ENCODE measurements at places on chromosomes 12 and 14. TPM values are rescaled to one million over a fixed set of nuclear protein-coding genes. Genes with fewer than 3 reads are reported as not detected.
A peak's percentile ranks its signal among the peaks of the same experiment; 100 is the strongest.

- no peak overlapping the region for H3K27ac ChIP-seq
- H3K4me1 ChIP-seq: no peaks in the 10 kb centered on the region
- no peaks in the 10 kb centered on the region for H3K36me3 ChIP-seq
- no peaks in the 10 kb centered on the region for H3K27me3 ChIP-seq
These were observed 166.3 kb upstream of the PTPRQ start for GRCh38 chr12:80277732-80278131.

DNA sequence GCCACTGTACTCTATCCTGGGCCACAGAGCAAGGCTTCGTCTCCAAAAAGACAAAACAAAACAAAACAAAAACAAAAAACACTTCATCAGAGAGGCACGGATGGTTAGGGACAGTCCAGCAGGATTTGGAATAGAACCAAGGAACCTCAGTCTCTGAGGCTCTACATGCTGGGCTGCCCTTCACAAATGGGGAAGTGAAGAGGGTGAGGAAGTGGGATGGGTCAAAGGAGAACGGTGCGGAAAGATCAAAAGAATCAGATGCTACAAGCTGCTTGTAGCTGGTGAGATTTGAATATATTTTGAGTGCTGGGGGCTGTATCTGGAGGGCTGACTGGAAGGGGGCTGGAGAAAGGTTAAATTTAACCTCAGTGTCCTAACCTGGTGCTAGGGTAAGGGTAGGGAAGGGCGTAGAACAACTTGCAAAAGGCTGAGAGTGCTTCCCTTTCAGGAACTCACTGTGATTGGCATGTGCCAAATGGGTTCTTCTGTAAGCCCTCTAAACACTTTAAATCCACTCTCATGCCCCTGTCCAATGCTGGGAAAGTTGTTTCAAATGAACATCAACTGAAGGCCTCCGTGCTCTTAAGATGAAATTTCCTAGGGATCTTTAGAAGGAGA lies 4.6 kb downstream of the FOXJ2 start:
- peak overlapping the region; percentile 54 for H3K4me3 ChIP-seq
- no peak for DNase-seq
- H3K4me1 ChIP-seq: peaks cover 60% of the 10 kb centered on the region
- no peak overlapping the region for H3K27ac ChIP-seq
- H3K27me3 ChIP-seq: no peaks in the 10 kb centered on the region

GRCh38 chr14:90344331-90345238 lies 12.8 kb upstream of the NRDE2 start:
- no peak overlapping the region for H3K4me3 ChIP-seq
- peak; percentile 32 for DNase-seq
- H3K36me3 ChIP-seq: no peaks in the 10 kb centered on the region
- no peaks in the 10 kb centered on the region for H3K27me3 ChIP-seq

Gene OR6C68
- not detected for total RNA-seq

Gene FOXJ2
- total RNA-seq: 7.8 TPM

- H3K4me1 ChIP-seq: no peaks in the 10 kb centered on the region
- no peaks in the 10 kb centered on the region for H3K27me3 ChIP-seq
- peak; percentile 79 for DNase-seq
- H3K4me3 ChIP-seq: no peak overlapping the region
These were observed 25.1 kb downstream of the MEG3 start for GRCh38 chr14:100850841-100851585.

- peak; percentile 96 for DNase-seq
- no peaks in the 10 kb centered on the region for H3K4me1 ChIP-seq
- no peak overlapping the region for H3K27ac ChIP-seq
- H3K36me3 ChIP-seq: no peaks in the 10 kb centered on the region
- H3K27me3 ChIP-seq: no peaks in the 10 kb centered on the region
These were observed 41.4 kb upstream of the MANSC4 start for GRCh38 chr12:27821259-27821973.

DNA sequence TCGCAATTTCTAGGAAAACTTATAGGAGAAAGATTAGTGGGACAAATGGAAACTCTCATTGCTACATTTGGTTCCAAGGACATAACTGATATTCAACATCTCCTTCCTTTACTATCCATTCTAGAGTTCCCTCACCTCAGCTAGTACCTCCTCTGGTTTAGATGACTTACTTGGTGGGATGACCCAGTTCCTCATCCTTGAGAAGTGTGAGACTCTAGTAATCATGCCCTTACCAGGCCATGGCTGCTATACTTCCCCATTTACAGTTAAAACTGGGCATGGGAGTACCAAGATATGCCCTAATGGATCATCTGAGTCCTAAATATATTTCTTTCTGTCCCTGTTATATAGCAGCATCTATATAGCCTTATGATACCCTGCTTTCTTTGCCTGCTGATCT lies 58.1 kb downstream of the IFT81 start:
- DNase-seq: no peak
- no peaks in the 10 kb centered on the region for H3K4me1 ChIP-seq
- H3K27me3 ChIP-seq: no peaks in the 10 kb centered on the region
- H3K36me3 ChIP-seq: peaks cover 5% of the 10 kb centered on the region
- H3K27ac ChIP-seq: no peak overlapping the region

GRCh38 chr14:68786491-68787091 lies 6.3 kb downstream of the ZFP36L1 start:
- peaks cover 12% of the 10 kb centered on the region for H3K4me1 ChIP-seq
- peak; percentile 62 for DNase-seq
- H3K4me3 ChIP-seq: no peak overlapping the region
- H3K36me3 ChIP-seq: peaks cover 28% of the 10 kb centered on the region
- peak overlapping the region; percentile 85 for H3K27ac ChIP-seq
- no peaks in the 10 kb centered on the region for H3K27me3 ChIP-seq

Gene PDZRN4
- total RNA-seq: 0.90 TPM

Gene SLC38A4
- total RNA-seq: 12.5 TPM

GRCh38 chr12:110245369-110245772 lies 35.7 kb upstream of the ATP2A2 start:
- no peak overlapping the region for H3K27ac ChIP-seq
- DNase-seq: peak; percentile 73
- H3K4me1 ChIP-seq: peaks cover 5% of the 10 kb centered on the region
- H3K4me3 ChIP-seq: no peak overlapping the region
- H3K27me3 ChIP-seq: no peaks in the 10 kb centered on the region
- no peaks in the 10 kb centered on the region for H3K36me3 ChIP-seq

Gene CDK2
- 27.7 TPM for total RNA-seq

DNA sequence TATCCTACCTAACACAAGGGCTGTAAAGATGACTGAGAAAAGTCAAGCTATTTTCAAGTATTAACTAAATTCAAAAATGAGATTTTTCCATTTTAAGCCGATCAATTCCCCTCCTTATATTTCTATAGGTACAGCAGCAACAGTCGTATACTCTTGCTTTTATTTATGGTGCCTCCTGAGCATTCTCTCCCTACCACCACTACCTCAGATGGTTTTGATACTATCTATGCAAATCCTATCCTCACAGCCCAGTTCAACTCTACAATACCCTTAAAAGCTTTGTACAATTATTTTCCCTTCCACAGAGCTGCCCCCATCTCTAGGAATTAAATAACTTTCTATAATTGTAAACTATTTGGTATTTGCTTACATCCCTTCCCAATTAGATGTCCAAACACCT lies 52.1 kb downstream of the GALC start:
- H3K36me3 ChIP-seq: no peaks in the 10 kb centered on the region
- H3K4me1 ChIP-seq: peaks cover 7% of the 10 kb centered on the region
- no peaks in the 10 kb centered on the region for H3K27me3 ChIP-seq
- no peak for DNase-seq
- H3K4me3 ChIP-seq: no peak overlapping the region

DNA sequence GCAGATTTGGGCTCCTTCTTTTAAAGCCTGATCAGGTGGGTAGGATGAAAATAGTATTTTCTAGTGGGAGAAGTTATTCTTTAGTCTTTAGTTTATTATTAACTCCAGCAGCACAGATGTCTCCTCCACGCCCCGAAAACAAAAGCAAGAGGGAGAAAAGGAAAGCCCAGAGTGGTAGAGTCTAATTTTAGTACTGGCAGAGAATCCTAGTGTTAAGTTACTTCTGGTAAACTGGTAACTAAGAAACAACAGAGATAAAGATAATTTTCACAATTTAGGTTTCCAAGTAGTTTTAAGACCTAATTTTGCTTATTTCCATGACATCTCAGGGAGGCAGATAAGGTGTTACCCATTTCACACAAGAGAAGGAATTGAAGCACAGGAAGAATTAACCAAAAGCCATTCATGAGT lies 16.3 kb downstream of the ATP5MC2 start:
- peaks cover 10% of the 10 kb centered on the region for H3K36me3 ChIP-seq
- H3K4me1 ChIP-seq: peaks cover 6% of the 10 kb centered on the region
- H3K27ac ChIP-seq: peak overlapping the region; percentile 88
- DNase-seq: no peak
- H3K4me3 ChIP-seq: no peak overlapping the region

DNA sequence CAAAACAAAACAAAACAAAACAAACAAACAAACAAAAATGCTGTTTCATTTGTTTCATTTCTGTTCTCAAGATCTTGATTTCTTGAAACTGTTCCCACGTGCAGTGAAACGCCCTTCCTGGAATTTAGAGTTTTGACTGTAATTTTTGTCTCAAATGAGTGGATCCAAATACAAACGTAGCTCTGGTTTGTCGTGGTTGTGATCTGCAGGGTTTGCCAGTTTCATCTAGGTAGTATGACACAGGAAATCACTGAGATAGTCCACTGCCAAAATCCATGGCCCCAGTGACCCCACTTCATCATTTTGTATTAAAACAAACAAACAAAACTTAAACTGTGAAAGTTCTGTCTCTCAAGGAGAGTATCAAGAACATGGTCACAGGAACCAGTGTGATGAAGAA lies 838.6 kb downstream of the BCL11B start:
- no peaks in the 10 kb centered on the region for H3K27me3 ChIP-seq
- no peaks in the 10 kb centered on the region for H3K4me1 ChIP-seq
- DNase-seq: no peak
- H3K4me3 ChIP-seq: no peak overlapping the region
- no peak overlapping the region for H3K27ac ChIP-seq

DNA sequence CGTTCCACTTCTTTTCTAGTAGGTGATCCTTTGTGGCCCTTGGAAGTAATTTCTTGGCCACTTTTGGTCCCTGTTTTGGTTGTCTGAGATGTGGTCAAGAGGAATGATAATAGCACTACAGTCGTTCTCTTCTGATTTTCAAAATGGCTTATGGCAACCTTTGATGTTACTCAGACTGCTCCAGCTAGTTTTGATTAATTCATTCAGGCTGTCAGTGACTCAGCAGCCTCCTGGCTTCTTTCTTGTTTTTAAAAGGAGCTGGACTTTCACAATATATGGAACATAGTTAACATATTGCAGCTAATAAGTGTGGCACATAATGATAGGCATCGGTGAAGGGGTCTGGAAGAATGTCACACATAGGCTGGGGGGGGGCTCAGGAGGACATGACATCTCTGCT lies 47.3 kb downstream of the WDR20 start:
- no peaks in the 10 kb centered on the region for H3K27me3 ChIP-seq
- no peak for DNase-seq
- no peak overlapping the region for H3K4me3 ChIP-seq
- H3K27ac ChIP-seq: peak overlapping the region; percentile 74
- no peaks in the 10 kb centered on the region for H3K36me3 ChIP-seq
- peaks cover 29% of the 10 kb centered on the region for H3K4me1 ChIP-seq

- no peaks in the 10 kb centered on the region for H3K36me3 ChIP-seq
- H3K4me1 ChIP-seq: peaks cover 6% of the 10 kb centered on the region
- no peak overlapping the region for H3K4me3 ChIP-seq
- no peaks in the 10 kb centered on the region for H3K27me3 ChIP-seq
- no peak overlapping the region for H3K27ac ChIP-seq
- DNase-seq: no peak
These were observed 59.9 kb downstream of the LIN7A start for GRCh38 chr12:80877721-80878265.

Gene TAS2R31
- total RNA-seq: 6.1 TPM

- peak; percentile 27 for DNase-seq
- 0 out of 2 replicates have a peak, but pooled peaks cover 3% of the 10 kb centered on the region for H3K4me1 ChIP-seq
- H3K27me3 ChIP-seq: no peaks in the 10 kb centered on the region
- no peak overlapping the region for H3K4me3 ChIP-seq
These were observed 311.9 kb downstream of the DUSP6 start for GRCh38 chr12:89040146-89040964.

GRCh38 chr12:39441189-39441962 lies 1.5 kb downstream of the KIF21A start:
- no peak overlapping the region for H3K27ac ChIP-seq
- DNase-seq: no peak
- H3K27me3 ChIP-seq: peaks cover 25% of the 10 kb centered on the region
- peak overlapping the region; percentile 91 for H3K4me3 ChIP-seq
- peaks cover 37% of the 10 kb centered on the region for H3K4me1 ChIP-seq

GRCh38 chr12:50597200-50598195 lies 92.7 kb downstream of the DIP2B start:
- DNase-seq: no peak
- H3K27ac ChIP-seq: peak overlapping the region; percentile 82
- peaks cover 36% of the 10 kb centered on the region for H3K4me1 ChIP-seq
- H3K27me3 ChIP-seq: no peaks in the 10 kb centered on the region
- no peak overlapping the region for H3K4me3 ChIP-seq

DNA sequence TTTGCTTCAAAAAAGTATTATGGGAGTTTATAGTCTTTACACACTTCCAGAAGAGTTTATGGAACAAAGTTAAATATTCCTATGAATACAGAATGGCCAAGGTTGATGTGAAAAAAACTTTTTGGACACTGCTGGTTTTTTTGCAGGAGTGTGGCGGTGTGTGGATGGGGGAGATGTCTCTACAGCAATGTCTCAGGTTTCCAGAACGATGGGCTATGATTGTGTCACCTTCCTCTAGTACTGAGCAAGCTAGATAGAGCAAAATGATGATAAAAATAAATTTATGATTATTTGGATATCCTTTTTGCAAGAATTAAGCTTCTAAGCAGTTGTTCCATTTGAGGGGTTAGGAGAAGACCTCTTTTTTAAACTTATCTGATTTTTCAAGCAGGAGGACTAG lies 37.9 kb downstream of the FBXO34 start:
- H3K36me3 ChIP-seq: peaks cover 4% of the 10 kb centered on the region
- no peak overlapping the region for H3K4me3 ChIP-seq
- no peak for DNase-seq
- H3K4me1 ChIP-seq: peaks cover 16% of the 10 kb centered on the region
- H3K27me3 ChIP-seq: no peaks in the 10 kb centered on the region

Gene TMPRSS12
- not detected for total RNA-seq

Gene GALNT6
- 20.2 TPM for total RNA-seq

DNA sequence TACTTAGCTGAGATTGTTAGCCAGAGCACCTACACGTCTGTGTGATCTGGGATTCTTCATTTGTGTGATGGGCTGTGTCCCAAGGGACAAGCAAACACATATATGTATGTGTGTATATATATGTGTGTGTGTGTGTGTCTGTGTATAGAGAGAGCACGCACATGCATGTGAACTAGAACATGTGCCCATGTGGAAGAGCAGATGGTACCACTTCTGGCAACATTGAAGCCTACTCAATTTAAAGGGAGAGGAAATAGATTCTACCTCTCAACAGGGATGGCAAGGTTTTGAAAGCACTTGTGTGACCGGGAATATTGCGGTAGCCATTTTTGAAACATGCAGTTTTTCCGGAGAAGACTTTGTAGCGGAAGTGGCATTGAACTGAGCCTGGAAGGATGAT lies 1.4 kb downstream of the TOMM20L start:
- no peaks in the 10 kb centered on the region for H3K36me3 ChIP-seq
- DNase-seq: no peak
- H3K4me1 ChIP-seq: peaks cover 17% of the 10 kb centered on the region
- peaks cover 26% of the 10 kb centered on the region for H3K27me3 ChIP-seq
- H3K4me3 ChIP-seq: no peak overlapping the region
